ENCODE measurements at places on chromosomes 6 and 20.

DNA sequence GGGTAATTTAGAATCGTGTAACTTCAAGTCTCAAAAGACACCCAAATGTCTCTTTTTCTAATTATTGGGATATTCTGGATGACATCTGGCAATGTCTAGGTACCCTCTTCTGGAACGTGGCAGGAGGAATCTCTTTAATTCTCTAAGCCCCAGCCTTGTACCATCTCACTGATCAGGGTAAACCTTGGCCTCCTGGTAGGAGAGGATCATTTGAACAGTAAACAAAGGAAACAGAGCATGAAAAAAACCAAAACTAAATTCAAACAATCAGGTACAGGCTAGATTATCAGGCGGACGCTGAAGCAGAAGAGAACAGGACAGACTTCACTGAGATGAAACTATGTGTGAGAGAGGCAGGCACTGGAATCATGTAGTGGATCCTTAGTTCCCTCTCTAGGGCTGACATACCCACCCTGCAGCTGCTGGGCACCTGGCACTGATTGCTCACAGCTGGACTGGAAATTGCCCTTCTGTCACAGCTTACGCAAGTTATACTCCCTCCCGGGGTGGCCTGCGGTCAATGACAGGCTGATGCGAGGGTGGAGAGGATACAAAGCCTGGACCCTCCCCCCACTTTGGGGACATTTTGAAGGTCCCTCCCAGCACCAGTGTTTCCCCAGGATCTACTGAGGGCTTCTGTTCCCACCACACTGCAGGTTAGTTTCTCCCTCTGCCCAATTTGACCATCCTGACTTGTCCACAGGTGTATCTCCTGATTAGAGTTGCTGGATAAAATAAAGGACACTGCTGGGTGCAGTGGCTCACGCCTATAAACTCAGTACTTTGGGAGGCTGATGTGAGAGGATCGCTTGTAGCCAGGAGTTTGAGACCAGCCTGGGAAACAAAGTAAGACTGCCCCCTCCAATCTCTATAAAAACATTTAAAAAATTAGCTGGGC lies 20.6 kb upstream of the ZBTB24 start:
- no peak for DNase-seq

- no peak for DNase-seq
These were observed 452.7 kb upstream of the ADGRB3 start for GRCh38 chr6:68182386-68182785.

- DNase-seq: no peak
These were observed 269.6 kb downstream of the ARID1B start for GRCh38 chr6:157046776-157047175.

GRCh38 chr20:51446230-51446629 lies 96.3 kb downstream of the NFATC2 start:
- no peak for DNase-seq

DNA sequence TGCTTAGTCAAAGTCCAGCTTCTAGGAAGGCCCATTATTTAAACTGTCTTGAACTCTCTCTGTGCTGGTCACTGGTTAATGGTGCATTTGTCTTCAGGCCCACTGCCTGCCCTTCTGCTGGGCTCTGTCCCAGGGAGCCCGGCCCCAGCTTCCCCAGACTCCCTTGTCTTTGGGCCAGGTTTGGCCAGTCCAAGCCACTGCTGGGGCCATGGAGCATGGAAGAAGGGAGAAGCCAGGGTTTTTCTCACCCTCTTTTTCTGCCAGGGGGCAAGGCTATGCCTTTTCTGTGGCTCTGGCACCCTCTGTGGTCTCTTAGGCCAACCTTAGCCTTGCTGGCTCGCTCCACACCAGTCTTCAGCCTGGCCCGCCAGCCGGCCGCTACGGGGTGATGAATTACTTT lies 390.0 kb upstream of the SULF2 start:
- no peak for DNase-seq

DNA sequence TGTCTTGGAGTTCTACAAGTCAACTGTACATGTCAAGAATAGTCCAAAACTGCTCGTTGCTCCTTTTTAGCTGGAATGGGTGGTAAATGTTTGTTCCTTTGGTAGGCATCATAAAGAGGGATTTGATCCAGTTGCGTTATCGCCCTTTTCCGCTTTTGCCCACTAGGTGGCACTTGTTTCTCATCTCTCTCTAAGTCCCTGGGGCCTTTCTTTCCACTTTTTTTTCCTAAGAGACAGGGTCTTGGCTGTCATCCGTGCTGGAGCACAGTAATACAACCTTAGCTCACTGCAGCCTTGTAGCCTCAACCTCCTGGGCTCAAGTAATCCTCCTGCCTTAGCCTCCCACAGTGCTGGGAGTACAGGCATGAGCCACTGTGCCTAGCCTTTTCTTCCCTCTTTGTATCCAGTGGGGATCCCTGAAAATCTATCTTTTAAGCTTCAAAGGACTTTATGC lies 20.7 kb downstream of the GTPBP2 start:
- peak; percentile 53 for DNase-seq

GRCh38 chr6:113588646-113589045 lies 268.5 kb upstream of the MARCKS start:
- no peak for DNase-seq

- no peak for DNase-seq
These were observed 1.2 kb downstream of the AKAP12 start for GRCh38 chr6:151240791-151241642.

GRCh38 chr20:4112481-4113421 lies 97.4 kb upstream of the RNF24 start:
- DNase-seq: no peak
